Left ventricle myocardium inferior (tissue), 1 donor: ENCODE measurements at places on chromosomes 6 and 20.

- DNase-seq, result no peak
- no peaks in the 10 kb centered on the region for H3K27me3 ChIP-seq
- no peaks in the 10 kb centered on the region for H3K36me3 ChIP-seq
- no peak overlapping the region for H3K27ac ChIP-seq
Measured at GRCh38 chr6:22411376-22412105, 114.7 kb upstream of the PRL start.

- H3K4me1 ChIP-seq, result peaks cover 34% of the 10 kb centered on the region
- H3K27me3 ChIP-seq, result no peaks in the 10 kb centered on the region
- H3K4me3 ChIP-seq, result no peak overlapping the region
- peak overlapping the region; percentile 64 for H3K27ac ChIP-seq
- DNase-seq, result no peak
Measured at GRCh38 chr6:89680551-89680950, 42.0 kb upstream of the LYRM2 start.

DNA sequence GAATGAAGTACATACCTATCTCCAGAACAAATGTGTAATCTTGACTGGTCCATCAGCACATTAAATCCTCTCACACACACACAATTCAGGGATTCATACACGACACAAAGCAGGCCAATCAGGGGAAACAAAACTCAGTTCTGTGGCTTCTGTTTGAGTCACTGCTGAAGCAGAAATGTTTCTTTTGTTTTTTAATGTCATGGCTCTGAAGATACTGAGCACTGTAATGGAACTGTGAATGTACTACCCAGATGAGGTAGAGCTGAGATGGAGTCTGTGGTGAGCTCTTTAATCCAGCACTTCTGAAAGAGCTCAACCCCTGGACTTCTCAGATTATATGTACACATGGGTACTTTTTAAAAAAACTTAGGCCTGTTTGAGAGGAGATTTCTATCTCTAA, 116.4 kb downstream of the THEMIS start:
- no peak overlapping the region for H3K27ac ChIP-seq
- peaks cover 3% of the 10 kb centered on the region for H3K27me3 ChIP-seq

GRCh38 chr20:63658749-63659187, 656 bp downstream of the RTEL1 start:
- peak overlapping the region; percentile 73 for H3K4me3 ChIP-seq
- peaks cover 29% of the 10 kb centered on the region for H3K4me1 ChIP-seq
- H3K27ac ChIP-seq, result peak overlapping the region; percentile 92
- no peaks in the 10 kb centered on the region for H3K27me3 ChIP-seq

GRCh38 chr6:32076321-32076809, 32.8 kb downstream of the TNXB start:
- H3K4me3 ChIP-seq, result no peak overlapping the region
- H3K27ac ChIP-seq, result peak overlapping the region; percentile 50

GRCh38 chr6:166293731-166294584, 14.2 kb downstream of the PRR18 start:
- H3K36me3 ChIP-seq, result no peaks in the 10 kb centered on the region
- H3K4me3 ChIP-seq, result no peak overlapping the region
- peaks cover 79% of the 10 kb centered on the region for H3K27me3 ChIP-seq
- no peak overlapping the region for H3K27ac ChIP-seq
- H3K4me1 ChIP-seq, result no peaks in the 10 kb centered on the region

DNA sequence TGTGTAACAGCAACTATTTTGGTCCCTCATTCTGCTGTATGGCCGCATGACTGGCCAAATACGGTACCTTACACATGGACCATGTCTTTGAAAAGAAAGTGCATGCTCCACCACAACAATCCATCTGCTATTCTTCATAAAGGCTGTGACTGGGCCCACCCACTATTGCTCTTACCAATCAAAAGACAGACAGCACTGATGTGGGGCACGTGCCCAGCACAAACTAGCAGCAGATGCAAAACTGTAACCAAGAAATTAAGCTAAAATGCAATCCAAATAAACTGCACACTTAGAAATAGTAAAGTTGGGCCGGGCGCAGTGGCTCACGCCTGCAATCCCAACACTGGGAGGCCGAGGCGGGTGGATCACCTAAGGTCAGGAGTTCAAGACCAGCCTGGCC, 20.5 kb downstream of the MDN1 start:
- no peaks in the 10 kb centered on the region for H3K27me3 ChIP-seq
- peaks cover 4% of the 10 kb centered on the region for H3K4me1 ChIP-seq
- no peak for DNase-seq

GRCh38 chr6:91600561-91600960, 1013.7 kb upstream of the MAP3K7 start:
- no peak for DNase-seq
- H3K36me3 ChIP-seq, result no peaks in the 10 kb centered on the region

DNA sequence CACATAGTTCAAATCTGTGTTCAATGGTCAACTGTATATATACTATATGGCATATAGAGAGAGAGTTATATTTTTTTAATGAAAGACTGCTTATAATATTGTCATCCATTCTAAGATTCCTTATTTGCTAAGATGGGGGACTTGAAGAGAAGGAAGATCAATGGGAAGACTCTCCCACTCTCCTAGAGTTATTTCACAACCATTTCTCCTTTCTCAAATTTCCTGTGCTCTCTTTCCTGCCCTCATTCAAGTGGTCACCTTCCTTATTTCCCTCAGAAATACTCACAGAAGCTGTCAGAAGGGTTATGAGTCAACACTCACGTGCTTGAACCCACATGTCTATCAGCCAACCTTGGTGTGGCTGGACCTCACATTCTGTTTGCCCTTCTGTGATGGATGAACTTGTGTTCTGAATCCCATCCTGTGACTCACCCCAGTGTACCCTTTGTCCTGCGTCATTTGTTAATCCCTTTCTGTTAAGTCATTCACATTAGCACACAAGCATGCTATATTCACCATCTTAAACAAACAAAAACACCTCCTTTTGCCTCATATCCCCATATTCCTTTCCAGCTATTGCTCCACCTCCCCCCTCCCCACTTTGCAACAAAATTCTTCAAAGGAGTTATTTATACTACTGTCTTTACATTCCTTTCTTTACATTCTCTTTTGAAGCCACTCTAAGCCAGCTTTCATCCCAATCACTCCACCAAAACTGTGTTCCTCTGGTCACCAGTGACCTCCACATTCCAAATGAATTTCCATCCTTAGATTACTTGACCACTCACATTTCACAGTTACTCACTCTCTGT, 279.3 kb upstream of the TCF21 start:
- peaks cover 6% of the 10 kb centered on the region for H3K27me3 ChIP-seq
- DNase-seq, result no peak
- no peaks in the 10 kb centered on the region for H3K4me1 ChIP-seq
- no peaks in the 10 kb centered on the region for H3K36me3 ChIP-seq
- no peak overlapping the region for H3K4me3 ChIP-seq

DNA sequence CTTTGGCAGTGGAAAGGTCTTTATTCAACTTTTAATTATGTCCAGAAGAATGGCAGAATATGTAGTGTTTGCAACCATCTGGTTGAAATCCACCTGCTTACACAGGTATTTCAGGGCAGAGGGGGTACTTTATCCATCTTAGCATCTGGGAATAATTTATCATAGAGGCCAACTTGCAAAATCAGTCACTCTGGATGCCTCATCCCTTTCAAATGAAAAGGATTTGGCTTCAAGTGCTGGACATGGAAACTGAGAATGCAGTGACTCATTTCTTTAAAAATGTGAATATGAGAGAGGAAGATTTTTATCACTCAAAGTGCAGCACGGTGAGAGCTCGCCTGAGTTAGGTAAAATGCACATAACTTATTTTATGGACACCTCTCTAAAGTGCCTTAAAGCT, 758.3 kb downstream of the KIF16B start:
- H3K4me3 ChIP-seq, result no peak overlapping the region
- no peak overlapping the region for H3K27ac ChIP-seq
- H3K27me3 ChIP-seq, result no peaks in the 10 kb centered on the region
- H3K36me3 ChIP-seq, result no peaks in the 10 kb centered on the region
- DNase-seq, result no peak

- no peaks in the 10 kb centered on the region for H3K36me3 ChIP-seq
- peaks cover 7% of the 10 kb centered on the region for H3K4me1 ChIP-seq
- no peak for DNase-seq
- peak overlapping the region; percentile 37 for H3K4me3 ChIP-seq
- H3K27ac ChIP-seq, result no peak overlapping the region
- peaks cover 77% of the 10 kb centered on the region for H3K27me3 ChIP-seq
Measured at GRCh38 chr20:44810061-44810390, 320 bp downstream of the RIMS4 start.

DNA sequence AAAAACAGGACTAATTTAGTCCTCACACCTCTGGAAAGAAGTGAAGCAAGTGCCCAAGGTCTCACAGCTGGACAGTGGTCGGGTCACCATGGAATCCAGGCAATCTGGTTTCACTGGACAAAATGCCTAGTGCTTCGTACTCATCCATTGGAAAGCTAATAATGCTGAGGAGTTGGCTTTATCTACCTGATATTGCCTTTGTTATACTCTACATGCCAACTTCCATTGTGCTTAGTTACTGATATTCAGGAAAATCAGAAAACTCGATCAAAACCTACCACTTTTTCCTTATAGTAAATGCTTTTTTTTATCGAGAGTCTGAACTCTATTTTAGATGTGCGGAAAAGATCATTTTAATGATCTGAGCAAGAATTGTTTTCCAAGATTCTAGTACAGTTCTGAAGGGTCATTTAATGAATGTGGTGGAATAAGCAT, 966 bp downstream of the CFAP206 start:
- DNase-seq, result no peak
- H3K27me3 ChIP-seq, result no peaks in the 10 kb centered on the region
- H3K4me1 ChIP-seq, result peaks cover 12% of the 10 kb centered on the region
- peak overlapping the region; percentile 89 for H3K27ac ChIP-seq
- H3K36me3 ChIP-seq, result no peaks in the 10 kb centered on the region
- H3K4me3 ChIP-seq, result peak overlapping the region; percentile 98

DNA sequence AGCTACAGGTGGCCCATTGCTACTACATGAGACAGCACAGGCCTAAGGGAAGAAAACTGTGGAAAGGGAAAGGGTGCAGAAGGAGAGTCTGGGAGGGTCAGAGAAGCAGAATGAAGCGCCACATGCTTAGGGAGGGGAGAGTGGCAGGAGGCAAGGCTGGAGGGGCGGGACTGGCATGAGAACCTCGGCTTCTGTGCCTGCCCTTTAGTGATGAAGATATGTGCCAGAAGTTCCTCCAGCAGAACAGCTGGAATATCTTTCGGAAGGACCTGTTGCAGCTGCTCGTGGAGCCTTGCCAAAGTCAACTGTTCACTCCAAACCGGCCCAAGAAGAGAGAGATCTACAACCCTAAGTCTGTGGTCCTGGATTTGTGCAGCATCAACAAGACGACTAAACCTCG, 61.8 kb downstream of the CNBD2 start:
- DNase-seq, result peak; percentile 53
- no peak overlapping the region for H3K27ac ChIP-seq
- H3K4me3 ChIP-seq, result no peak overlapping the region
- H3K36me3 ChIP-seq, result no peaks in the 10 kb centered on the region

GRCh38 chr6:5781019-5781418, 225.7 kb downstream of the NRN1 start:
- no peaks in the 10 kb centered on the region for H3K36me3 ChIP-seq
- H3K27me3 ChIP-seq, result no peaks in the 10 kb centered on the region
- no peak overlapping the region for H3K27ac ChIP-seq
- H3K4me1 ChIP-seq, result peaks cover 5% of the 10 kb centered on the region
- H3K4me3 ChIP-seq, result no peak overlapping the region
- no peak for DNase-seq

DNA sequence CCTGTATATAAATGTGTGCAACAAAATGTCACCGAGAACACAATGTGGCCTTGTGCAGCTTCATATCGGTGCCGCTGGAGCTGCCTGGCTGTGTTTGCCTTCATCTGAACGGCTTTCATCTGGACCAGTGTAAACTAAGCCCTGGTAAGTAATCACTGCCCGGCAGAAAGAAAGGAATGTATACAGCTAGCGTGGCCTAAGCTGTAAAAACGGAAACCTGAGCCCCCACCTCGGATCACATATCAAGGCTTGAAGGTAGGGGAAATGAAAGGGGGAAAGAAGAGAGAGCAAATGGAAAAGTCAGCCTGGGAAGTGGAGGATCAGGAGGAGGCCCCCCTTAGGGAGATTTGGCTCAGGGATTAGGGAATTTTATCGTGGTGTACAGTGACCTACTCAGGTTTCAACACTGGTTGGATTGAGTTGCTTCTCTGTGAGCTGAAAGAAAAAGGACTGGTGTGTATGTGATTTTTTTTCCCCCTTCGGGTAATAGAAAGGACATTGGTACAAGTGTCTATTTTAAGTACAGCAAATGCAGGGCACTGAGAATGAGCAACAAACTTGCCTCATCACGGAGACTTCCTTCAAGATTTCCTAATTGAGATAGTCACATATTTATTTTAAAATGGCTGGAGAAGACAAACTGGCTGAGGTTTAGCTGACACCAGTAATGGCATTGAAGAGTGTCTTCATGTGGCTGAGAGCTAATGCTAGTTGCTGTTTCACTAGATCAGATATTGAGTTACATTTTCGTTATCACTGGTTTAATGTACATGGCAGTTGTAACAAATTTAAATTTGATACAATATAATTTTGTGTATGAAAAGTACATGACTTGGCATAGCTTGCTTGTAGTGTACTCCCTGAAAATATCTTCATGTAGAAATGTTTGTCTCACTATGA, 3.5 kb downstream of the SOBP start:
- peaks cover 94% of the 10 kb centered on the region for H3K4me1 ChIP-seq
- H3K4me3 ChIP-seq, result peak overlapping the region; percentile 93
- DNase-seq, result no peak
